ENCODE measurements at places on chromosomes 5 and 9.

- no peak for DNase-seq
Observed at GRCh38 chr9:23822261-23823169, 3.5 kb downstream of the ELAVL2 start.

DNA sequence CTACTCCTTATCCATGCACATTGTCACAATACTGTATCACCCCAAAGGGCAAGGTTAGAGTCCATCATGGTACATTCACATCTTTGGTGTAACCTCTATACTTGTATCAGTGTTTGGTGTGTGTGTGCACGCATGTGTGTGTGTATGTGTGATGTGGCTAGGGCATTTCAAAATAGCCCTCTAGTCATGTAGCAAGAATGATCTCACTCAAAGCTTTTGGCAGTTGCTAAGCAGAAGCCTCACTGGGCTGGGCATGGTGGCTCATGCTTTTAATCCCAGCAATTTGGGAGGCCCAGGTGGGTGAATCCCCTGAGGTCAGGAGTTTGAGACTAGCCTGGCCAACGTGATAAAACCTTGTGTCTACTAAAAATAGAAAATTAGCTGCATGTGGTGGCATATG, 245.3 kb downstream of the ADGRV1 start:
- no peak for DNase-seq

GRCh38 chr9:31736581-31737179, 647.8 kb upstream of the ACO1 start:
- DNase-seq, result no peak

- no peak for DNase-seq
Observed at GRCh38 chr9:129392093-129392541, 214.1 kb upstream of the IER5L start.

GRCh38 chr9:115883467-115884329, 269.9 kb upstream of the PAPPA start:
- no peak for DNase-seq

- no peak for DNase-seq
Observed at GRCh38 chr9:92119586-92119985, 4.4 kb upstream of the SPTLC1 start.

GRCh38 chr5:33675958-33676464, 215.8 kb downstream of the ADAMTS12 start:
- no peak for DNase-seq

DNA sequence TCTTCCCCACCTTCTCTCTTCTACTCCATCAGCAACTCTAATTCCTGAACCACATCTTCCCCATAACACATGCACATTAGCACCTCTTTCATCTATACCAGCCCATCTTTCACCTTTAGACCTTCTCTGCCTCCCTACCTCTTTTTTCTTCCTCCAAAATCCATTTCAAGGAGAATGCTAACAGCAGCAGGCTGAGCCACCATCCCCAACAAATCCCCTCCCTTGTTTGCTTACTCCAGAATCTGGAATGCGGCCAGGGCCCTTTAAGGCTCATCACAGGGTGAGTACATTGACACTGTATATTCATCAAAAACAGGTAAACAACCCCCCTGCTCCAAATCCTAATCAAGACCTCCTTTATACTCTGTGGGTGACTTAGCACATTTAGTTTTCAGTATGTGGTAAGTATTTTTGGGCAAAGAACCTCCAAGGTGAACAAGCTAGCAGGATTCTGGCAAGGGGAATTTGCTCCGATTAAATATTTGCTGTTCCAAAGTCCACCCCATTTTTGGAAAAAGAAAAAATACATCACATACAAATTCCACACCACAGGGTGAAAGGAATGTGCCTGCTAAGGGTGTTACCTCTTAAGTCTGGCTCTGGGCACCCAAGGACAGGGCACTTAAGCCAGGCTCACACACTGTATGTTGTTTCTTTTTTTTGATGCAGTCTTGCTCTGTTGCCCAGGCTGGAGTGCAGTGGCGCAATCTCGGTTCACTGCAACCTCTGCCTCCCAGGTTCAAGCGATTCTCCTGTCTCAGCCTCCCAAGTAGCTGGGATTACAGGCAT, 71.4 kb downstream of the SERINC5 start:
- DNase-seq, result no peak
